ENCODE measurements at places on chromosomes 13 and 19.

- DNase-seq = no peak
Measured at GRCh38 chr13:63307228-63307627, 1891.6 kb upstream of the PCDH20 start.

DNA sequence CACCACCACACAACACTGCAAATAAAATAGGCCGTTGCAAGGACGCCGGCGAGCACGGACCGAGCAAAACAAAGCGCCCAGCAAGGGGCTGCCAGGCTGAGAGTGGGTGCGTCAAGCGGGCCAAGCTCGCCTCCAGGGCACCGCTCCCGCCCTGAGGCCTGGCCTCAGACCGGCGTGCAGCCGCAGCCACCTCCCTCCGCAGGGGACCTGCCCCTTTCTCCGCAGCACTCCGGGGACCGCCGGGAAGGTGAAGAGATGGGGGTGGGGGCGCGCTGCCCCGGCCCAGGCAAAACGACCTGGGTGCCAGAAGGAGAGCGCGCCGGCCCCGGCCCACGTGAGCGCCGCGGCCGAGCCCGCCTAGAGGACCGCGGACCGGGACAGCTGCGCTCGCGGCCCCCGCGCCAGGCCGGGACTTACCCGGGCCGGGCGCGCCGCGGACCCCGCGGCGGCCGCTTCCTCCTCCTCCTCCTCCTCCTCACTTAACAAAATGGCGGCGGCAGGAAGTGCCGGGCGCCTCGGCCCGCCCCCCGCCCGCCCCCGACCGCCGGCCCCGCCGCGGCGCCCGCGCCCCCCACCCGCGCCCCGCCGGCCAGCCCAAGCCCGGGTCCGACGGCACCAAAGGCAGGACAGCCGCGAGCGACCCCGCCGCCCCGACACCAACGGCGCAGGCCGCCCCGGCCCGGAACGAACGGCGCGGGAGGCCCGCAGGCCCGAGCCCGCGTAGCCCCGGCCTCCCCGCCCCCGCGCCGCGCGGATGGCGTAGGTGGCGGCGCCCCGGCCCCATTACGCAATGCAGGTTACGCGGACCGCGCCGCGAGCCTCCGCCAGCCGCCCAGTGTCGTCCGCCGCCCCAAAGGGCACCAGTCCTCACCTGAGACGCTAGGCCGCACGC, 674 bp downstream of the BRD4 start:
- peak; percentile 36 for DNase-seq

GRCh38 chr19:29644210-29644609, 21.1 kb upstream of the PLEKHF1 start:
- no peak for DNase-seq

- DNase-seq = no peak
Measured at GRCh38 chr19:11435833-11436313, 438 bp downstream of the PRKCSH start.

DNA sequence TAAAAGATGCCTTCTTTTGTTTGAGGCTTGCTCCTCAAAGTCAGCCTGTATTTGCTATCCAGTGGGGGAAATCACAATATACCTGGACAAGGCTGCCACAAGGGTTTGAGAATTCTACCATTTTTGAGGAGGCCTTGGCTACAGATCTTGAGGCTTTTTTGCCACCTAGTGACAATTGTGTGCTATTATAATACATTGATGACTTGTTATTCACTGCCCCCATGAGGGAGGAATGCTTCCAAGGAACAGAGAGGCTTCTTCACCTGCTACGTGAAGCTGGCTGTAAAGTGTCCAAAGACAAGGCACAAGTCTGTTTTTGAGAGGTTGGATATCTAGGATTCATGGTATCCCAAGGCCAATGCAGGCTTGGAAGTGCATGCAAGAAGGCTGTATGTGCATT, 72.5 kb downstream of the ZNF708 start:
- DNase-seq = no peak

DNA sequence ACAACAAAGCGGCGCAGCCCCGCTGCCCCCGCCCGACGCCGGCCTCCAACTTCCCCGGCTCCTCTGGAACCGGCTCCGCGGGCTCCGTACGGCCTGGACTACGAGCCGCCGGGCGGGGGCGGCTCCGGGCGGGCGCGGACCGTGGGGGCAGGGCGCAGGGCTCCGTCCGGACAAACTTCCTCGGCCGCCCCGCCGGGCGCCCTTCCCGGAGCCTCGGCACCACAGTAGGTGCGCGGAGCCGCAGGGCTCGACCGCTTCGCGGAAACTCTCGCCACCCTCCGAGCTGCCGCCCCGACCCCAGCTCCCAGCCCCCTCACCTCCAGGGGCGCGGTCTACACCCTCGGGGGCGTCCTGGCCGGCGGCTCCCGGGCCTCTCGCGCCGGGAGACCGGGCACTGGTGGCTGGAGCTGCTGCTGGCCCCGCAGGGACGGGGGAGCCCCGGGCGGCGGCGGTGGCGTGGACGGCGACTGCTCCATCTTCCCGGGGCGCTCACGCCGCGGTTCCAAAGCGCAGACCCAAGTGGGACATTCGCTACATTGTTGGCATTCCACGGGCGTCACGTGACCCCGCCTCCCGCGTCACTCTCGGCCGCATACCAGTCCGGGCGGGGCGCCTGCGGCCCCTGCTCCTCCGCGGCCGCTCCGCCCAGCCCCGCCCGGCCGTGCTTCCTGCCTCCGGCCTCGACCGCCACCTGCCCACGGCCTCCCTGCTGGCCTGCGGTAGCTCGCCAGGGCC, at the start of gene LATS2:
Gene LATS2 (minus strand): TSS at position 558 of the 735 bp plus-strand sequence. CDS start 15,560 bp downstream, outside the sequence.
- DNase-seq = peak; percentile 89

- DNase-seq = no peak
Measured at GRCh38 chr13:81393110-81393509, 1052.2 kb upstream of the SPRY2 start.

DNA sequence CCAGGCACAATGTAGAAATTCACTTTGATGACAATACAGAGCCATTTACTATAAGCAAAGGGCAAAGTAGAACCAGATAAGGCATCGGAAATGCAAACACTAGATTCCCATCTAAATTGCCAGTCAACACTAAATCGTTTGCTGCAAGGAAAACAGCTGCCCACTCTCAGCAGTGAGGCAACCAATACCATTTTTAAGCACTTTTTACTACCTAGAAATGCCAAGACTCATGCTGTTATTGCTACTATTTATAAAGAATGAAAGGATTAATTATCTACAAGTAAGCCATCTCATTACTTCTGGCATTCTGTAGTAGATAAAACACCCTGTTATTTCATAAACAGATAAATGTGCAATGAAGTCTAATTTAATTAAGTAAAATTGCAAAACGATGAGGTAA, 422.0 kb downstream of the FGF14 start:
- DNase-seq = no peak

DNA sequence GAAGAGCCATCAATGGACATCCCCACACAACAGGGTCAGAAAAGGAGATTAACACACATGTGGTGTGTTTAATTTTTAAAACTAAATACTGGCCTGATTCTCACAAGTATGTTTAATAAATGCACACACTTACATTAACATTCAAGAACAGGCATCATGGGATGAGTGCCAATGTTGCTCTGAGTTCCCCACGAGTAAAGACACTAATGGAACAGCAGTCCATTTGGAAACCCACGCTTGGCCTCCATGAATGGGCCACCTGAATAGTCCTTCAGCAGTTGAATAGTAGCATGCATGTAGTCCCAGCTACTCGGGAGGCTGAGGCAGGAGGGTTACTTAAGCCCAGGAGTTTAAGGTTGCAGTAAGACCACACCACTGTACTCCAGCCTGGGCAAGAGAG, 195.2 kb upstream of the IPO5 start:
- DNase-seq = no peak

DNA sequence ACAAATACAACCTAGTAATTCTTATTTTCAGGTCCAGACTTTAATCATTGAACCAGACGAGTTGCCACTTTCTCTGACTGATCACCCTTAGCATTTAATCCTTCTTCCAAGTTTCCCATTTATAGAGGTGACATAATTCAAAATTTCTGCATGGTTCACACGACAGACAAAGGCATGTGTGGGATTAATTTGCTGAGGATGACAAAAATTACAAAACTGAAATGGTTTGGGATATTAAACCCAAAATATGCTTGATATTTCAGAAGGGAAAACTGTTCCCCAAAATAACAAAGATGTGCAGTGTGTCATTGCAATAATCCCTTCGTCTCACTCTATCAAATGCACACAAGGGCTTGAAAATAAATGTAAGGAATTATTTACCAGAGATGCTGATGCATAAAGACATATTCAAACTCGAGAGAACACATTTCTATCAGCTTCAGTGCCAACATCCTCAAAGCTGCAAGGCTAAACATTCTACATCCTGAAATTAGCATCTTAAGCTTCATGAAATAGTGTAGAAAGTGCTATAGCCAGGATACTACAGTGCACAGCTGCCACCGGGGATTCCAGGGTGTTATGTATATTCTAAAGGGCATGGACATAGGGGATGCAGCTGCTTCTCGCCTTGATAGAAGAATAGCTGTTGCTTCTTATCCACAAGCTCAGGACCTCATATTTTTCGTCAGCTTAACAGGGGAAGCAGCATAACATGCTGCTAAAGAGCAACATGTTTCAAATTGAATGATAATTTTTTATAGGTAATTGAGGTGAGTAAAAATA, 198.7 kb upstream of the SLITRK1 start:
- DNase-seq = no peak

GRCh38 chr19:18590273-18591272, 2.0 kb downstream of the REX1BD start:
- DNase-seq = peak; percentile 68

GRCh38 chr19:17943274-17944221, 10.7 kb downstream of the CCDC124 start:
- DNase-seq = no peak

DNA sequence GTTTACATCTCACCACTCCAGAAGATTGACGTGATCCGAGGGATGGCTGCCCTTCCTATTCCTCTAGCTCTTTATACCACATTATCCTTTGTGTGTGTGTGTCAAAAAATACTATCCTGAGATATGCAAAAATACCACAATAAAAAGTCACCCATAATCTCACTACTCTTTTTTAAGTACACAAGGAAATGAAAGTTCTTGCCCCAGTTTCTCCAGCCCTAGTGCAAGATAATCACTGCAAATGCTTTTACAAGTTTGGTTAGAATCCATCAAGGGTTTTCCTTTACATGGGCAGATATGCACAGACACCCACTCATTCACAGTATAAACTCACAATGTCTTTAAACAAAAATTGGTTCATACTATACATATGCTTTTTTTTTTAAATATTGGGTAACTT, 89.3 kb downstream of the DIAPH3 start:
- no peak for DNase-seq

- DNase-seq = peak; percentile 25
Measured at GRCh38 chr13:80337288-80338081, 3.4 kb downstream of the SPRY2 start.

- DNase-seq = no peak
Measured at GRCh38 chr13:74867460-74867859, 614.5 kb downstream of the TBC1D4 start.

GRCh38 chr13:91145571-91146205, 201.8 kb upstream of the MIR17HG start:
- no peak for DNase-seq

All from midbrain (tissue), 1 donor.